ENCODE measurements at places on chromosomes 6 and 20.

DNA sequence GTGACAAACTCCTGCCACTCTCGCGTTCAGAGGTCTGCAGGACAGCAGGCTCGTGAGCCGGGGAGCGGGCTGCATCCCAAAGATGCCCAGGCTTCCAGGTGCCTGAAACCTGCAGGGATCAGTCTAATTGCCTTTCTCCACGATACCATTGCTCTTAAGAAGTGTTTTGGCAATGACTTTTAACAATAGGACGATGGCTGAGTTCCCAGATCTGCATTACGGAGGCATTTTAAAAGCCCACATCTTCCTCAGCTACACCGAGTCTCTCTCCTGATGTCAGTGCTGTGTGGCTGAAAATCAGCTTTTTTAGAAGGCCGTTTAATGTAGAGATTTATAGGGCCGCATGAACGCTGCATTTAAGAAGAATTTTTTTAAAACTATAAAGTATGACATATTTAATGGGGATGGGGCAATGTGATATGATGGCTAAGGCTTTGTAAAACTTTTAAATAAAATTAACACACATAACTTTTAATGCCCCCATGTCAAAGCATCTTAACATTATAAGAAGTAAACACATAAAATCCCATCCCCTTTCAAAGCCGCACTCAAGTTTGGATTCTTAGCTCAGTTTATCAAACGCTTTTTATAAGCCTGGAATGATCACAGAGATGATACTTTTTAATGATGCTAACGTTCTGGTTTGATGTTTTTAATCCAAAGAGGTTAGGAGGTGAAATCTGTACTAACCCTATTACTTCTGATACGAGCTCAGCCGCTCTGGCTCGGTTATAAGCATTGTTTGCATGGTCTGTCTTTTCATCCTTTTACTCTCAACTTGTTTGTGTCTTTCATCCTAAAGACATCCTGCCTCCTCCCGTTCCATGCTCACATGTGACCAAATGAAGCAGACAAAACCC is 386.0 kb downstream of the SMOC2 start:
- H3K36me3 ChIP-seq = no peaks in the 10 kb centered on the region
- DNase-seq = no peak
- H3K4me3 ChIP-seq = peak overlapping the region; percentile 29
- peaks cover 8% of the 10 kb centered on the region for H3K4me1 ChIP-seq
- no peak overlapping the region for H3K27ac ChIP-seq

DNA sequence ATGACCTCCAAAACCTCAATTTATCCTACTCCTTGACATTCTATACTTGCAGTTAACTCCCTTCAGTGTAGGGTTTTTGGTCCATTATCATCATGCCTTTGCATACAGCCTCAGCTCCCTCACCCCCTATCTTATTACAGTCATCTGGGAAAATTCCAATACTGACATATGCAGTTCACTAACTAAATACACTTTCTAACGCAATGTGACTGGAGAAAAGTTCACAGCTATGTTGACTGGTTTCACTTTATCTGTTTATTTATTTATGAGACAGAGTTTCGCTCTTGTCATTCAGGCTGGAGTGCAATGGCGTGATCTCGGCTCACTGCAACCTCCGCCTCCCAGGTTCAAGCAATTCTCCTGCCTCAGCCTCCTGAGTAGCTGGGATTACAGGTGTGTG is 64.9 kb downstream of the CRYBG1 start:
- DNase-seq = no peak
- no peaks in the 10 kb centered on the region for H3K4me1 ChIP-seq
- no peak overlapping the region for H3K27ac ChIP-seq
- no peaks in the 10 kb centered on the region for H3K27me3 ChIP-seq

DNA sequence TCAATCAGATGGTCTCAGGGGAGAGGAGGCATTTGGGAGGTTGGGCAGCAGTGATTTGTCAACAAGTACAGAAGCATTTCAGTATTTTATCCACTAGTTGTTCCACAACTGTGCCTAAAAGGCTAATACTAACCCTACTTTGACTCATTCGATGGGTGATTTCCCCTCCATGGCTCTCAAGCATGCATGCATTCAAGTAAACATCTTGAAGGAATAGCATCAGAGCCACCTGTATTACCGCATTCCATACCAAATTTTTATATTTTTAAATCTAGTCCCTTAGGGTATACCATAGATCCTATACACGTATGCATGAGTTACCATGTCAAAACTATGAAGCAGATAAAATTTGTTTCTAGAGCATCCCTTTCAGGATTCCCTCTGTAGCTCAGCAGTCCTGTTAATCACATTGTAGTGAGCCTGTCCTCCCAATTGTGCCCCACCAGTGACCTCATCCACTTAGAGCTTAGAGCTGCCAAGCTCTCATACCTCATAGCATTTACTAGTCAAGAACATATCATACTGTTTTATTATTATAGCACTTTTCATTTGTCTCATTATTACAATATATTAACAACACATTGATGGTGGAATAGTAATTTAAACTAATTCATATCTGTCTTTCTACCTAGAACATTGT is 213.8 kb downstream of the LAMA2 start:
- H3K4me1 ChIP-seq = peaks cover 10% of the 10 kb centered on the region
- no peak overlapping the region for H3K4me3 ChIP-seq
- H3K36me3 ChIP-seq = no peaks in the 10 kb centered on the region
- no peak overlapping the region for H3K27ac ChIP-seq
- H3K27me3 ChIP-seq = no peaks in the 10 kb centered on the region

DNA sequence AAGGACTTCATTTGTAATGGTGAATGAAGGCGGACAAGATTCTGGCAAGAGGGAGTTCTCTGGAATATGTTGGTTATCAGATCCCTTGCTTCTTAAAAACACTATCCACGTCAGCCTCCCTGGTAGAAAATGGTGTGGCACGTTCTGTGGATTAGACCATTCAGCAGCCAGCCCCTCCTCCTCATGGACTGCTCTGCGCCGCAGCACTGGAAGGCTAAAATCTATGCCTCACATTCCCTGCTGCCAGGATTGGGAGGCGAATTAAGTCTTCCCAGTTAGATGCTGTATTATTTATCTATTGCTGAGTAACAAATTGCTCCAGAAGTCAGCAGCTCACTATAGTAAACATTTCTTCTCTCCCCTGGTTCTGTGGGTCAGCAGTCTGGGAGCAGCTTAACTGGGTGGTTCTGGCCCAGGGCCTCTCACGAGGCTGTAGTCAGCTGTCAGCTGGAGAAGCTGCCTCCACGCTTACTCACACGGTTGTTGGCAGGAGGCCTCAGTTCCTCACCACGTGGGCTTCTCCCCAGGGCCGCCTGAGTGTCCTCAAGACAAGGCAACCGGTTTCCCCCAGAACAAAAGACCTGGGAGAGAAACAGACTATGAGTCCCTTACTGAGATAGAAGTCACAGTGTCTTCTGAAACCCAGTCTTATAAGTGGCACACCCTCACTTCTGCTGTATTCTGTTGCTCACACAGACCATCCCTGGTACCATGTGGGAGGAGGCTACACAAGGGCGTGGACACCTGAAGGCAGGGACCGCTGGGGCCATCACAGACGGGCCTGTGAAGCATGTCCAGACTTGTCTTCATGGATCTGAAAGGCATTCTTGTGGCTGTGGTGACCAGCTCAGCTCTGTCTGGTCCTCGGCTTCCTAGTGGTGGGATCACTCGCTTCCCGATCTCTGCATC is 101.0 kb downstream of the NRN1 start:
- H3K27ac ChIP-seq = no peak overlapping the region
- H3K4me3 ChIP-seq = no peak overlapping the region
- no peaks in the 10 kb centered on the region for H3K36me3 ChIP-seq
- H3K4me1 ChIP-seq = no peaks in the 10 kb centered on the region
- DNase-seq = peak; percentile 73

DNA sequence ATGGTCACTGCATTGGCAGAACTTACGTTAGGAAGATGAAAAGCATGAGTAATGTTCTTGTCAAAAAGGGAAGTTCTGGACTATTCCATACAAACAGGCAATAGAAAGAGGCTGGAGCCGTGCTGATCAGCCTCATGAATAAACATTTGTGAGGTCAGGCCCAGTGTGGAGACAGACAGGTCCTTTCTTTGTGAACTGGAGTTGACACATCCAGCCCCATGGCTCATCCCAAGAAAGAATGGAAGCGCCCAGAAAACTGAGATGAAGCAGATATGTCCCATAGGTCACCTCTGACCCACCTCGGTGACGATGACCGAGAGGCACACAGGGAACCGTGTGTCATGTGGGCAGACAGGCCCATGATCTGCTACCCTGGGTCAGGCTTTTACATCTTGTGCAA is 276.0 kb upstream of the SGK1 start:
- H3K27me3 ChIP-seq = no peaks in the 10 kb centered on the region
- no peak overlapping the region for H3K27ac ChIP-seq
- no peaks in the 10 kb centered on the region for H3K36me3 ChIP-seq

GRCh38 chr6:132445201-132445951 is 44.1 kb upstream of the MOXD1 start:
- no peaks in the 10 kb centered on the region for H3K4me1 ChIP-seq
- H3K36me3 ChIP-seq = no peaks in the 10 kb centered on the region
- no peak overlapping the region for H3K27ac ChIP-seq

DNA sequence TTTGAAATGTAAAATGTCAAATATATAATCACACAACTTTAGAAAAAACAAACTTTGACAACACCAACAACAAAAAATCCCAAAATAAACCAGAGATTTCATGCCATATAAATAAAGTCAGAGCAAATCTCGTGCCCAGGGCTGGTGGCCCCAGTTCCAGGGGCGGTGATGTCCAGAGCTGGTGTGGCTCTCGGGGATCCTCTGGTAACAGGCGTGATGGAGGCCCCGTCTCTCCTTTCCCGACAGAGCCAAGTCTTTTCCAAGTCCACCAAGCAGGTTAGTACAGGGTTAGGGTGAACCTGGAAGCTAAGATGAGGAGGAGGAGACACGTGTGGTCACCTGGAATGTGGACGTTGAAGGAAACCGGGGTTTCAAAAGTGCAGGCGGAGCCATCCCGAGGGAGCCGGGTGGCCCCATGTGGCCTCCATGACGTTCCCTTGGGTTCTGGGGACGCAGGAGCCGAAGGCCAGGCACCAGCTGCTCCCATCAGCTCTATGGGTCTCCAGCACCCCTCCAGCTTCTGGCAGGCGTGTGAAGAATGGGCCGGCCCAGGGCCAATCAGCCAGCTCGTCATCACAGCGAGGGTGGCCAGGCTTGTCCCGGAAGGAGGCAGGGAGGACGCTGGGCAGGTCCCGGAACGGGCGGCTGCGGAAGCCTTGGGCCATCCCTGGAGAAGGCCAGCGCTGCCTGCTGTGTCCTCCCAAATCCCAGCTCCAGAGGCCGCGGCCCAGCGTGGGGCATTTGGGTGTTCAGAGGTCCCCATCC is 202.5 kb downstream of the PREX1 start:
- H3K27ac ChIP-seq = no peak overlapping the region
- no peaks in the 10 kb centered on the region for H3K27me3 ChIP-seq
- no peaks in the 10 kb centered on the region for H3K36me3 ChIP-seq
- no peak for DNase-seq
- peaks cover 24% of the 10 kb centered on the region for H3K4me1 ChIP-seq

GRCh38 chr6:85620308-85620707 is 22.4 kb downstream of the SYNCRIP start:
- no peak for DNase-seq
- no peak overlapping the region for H3K27ac ChIP-seq
- no peak overlapping the region for H3K4me3 ChIP-seq
- H3K36me3 ChIP-seq = no peaks in the 10 kb centered on the region

DNA sequence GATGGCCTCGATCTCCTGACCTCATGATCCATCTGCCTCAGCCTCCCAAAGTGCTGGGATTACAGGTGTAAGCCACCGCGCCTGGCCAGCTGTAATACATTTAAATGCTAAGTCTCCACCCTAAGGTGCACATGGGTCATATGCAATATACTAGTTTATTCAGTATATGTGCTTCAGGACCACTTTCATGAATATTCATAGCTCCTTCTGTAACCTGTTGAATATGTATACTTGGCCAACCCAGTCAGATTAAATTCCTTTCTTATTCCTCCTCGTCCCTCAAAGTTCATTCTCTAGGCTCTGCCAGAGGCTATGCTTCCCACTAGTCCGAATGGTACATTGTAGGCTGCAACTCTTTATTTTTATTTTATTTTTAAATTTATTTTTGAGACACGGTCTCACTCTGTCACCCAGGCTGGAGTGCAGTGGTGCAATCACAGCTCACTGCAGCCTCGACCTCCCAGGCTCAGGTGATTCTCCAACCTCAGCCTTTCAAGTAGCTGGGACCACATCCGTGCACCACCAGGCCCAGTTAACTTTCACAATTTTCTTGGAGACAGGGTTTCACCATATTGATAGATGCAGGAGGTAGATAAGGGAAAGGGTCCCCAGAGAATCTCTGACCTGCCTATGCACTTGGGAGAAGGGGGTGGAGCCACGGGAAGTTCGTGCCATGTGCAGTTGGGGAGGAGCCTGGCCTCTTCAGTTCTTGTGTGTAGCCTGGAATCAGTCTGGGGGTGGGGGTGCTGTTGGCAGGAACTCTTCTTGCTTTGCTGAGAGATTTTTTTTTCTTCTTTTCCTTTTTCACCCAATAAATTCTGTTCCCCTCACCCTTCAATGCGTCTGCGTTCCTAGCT is 41.3 kb upstream of the DDR1 start:
- no peaks in the 10 kb centered on the region for H3K36me3 ChIP-seq
- no peaks in the 10 kb centered on the region for H3K27me3 ChIP-seq
- peaks cover 36% of the 10 kb centered on the region for H3K4me1 ChIP-seq

DNA sequence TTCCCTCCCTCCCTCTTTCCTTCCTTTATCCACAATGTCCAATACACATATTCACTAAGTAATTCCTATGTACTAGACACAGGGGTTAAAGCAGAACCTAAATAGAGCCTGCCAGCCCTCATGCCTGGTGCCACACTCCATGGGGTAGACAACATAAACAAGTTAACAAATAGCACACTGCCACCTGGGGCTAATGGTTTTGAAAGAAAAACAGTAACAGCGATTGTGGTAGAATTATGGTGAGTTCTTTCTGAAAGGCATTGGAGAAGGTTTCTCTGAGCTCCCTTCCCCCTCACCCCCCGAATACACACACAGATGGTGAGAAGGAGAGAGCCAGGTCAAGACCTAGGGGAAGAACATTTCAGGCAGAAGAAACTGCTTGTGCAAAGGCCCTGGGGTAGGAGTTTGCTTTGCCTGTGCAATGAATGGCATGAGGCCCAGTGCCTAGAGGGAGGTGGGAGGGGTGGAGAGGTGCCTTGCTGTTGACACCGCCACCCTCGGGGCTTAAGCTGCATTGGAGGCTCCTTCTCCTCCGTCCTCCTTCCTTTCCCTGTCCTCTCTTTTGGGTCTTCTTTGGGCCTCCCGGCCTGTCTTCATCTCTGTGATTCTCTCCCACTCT is 502.4 kb upstream of the SULF2 start:
- no peak for DNase-seq
- H3K36me3 ChIP-seq = no peaks in the 10 kb centered on the region
- H3K27me3 ChIP-seq = no peaks in the 10 kb centered on the region
- H3K27ac ChIP-seq = peak overlapping the region; percentile 56
- peaks cover 24% of the 10 kb centered on the region for H3K4me1 ChIP-seq

DNA sequence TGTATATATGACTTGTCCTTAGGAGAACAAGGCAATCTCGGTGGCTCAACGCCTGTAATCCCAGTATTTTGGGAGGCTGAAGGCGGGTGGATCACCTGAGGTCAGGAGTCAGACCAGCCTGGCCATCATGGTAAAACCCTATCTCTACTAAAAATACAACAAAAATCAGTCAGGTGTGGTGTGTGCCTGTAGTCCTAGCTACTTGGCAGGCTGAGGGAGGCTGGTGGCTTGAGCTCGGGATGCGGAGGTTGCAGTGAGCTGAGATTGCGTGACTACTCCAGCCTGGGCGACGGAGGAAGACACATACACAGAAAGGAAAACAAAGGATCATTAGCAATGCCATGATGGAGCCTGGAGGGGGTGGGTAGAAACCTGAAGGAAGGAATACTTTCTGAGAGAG is 166.6 kb upstream of the RREB1 start:
- no peaks in the 10 kb centered on the region for H3K4me1 ChIP-seq
- no peaks in the 10 kb centered on the region for H3K27me3 ChIP-seq
- no peaks in the 10 kb centered on the region for H3K36me3 ChIP-seq
- no peak overlapping the region for H3K27ac ChIP-seq
- no peak overlapping the region for H3K4me3 ChIP-seq

Measured in testis (tissue), 5 donors.